ENCODE measurements at places on chromosomes 6 and 20. TPM values are rescaled to one million over a fixed set of nuclear protein-coding genes. Genes with fewer than 3 reads are reported as not detected.

GRCh38 chr6:45930420-45931040, 85.1 kb downstream of the CLIC5 start:
- peak; percentile 80 for DNase-seq

Gene CCN5
- polyA plus RNA-seq, result 5.7 TPM

Gene DACT2
- polyA plus RNA-seq, result 0.09 TPM

Gene TMEM74B
- 2.7 TPM for polyA plus RNA-seq
